ENCODE measurements at places on chromosomes 6 and 20. TPM values are rescaled to one million over a fixed set of nuclear protein-coding genes. Genes with fewer than 3 reads are reported as not detected.

The PNPLA1 gene
- polyA plus RNA-seq: 2.5 TPM

The FRS3 gene
- 5.0 TPM for polyA plus RNA-seq

The PHACTR3 gene
- 12.4 TPM for polyA plus RNA-seq

The FNDC11 gene
- 0.81 TPM for polyA plus RNA-seq

The SLC22A16 gene
- 0.40 TPM for polyA plus RNA-seq

The EYA2 gene
- polyA plus RNA-seq: 0.52 TPM

The FUT9 gene
- polyA plus RNA-seq: 7.8 TPM

The PSMB1 gene
- polyA plus RNA-seq: 216 TPM

The TNFRSF6B gene
- 2.1 TPM for polyA plus RNA-seq

The HLA-DPA1 gene
- 20.2 TPM for polyA plus RNA-seq

The COL9A3 gene
- polyA plus RNA-seq: 10.3 TPM

The SLC35D3 gene
- polyA plus RNA-seq: not detected

The ZFP57 gene
- 0.33 TPM for polyA plus RNA-seq

The TDP2 gene
- 68.8 TPM for polyA plus RNA-seq

The SDC4 gene
- 156 TPM for polyA plus RNA-seq

The RBPJL gene
- polyA plus RNA-seq: not detected

The HSPA12B gene
- polyA plus RNA-seq: 11.5 TPM

The SLC17A3 gene
- polyA plus RNA-seq: 1.3 TPM

The PDYN gene
- 0.52 TPM for polyA plus RNA-seq

The ULBP3 gene
- 8.5 TPM for polyA plus RNA-seq

The RMND1 gene
- polyA plus RNA-seq: 57.5 TPM

The BPI gene
- polyA plus RNA-seq: 0.32 TPM

The RAET1L gene
- not detected for polyA plus RNA-seq

The PGC gene
- polyA plus RNA-seq: not detected

The C6orf15 gene
- polyA plus RNA-seq: not detected

The OR2B6 gene
- polyA plus RNA-seq: not detected

The PNISR gene
- polyA plus RNA-seq: 460 TPM

The STX11 gene
- 0.27 TPM for polyA plus RNA-seq
